ENCODE measurements at places on chromosomes 1 and 21. TPM values are rescaled to one million over a fixed set of nuclear protein-coding genes. Genes with fewer than 3 reads are reported as not detected.

Gene LRRN2
- total RNA-seq = 2.6 TPM

DNA sequence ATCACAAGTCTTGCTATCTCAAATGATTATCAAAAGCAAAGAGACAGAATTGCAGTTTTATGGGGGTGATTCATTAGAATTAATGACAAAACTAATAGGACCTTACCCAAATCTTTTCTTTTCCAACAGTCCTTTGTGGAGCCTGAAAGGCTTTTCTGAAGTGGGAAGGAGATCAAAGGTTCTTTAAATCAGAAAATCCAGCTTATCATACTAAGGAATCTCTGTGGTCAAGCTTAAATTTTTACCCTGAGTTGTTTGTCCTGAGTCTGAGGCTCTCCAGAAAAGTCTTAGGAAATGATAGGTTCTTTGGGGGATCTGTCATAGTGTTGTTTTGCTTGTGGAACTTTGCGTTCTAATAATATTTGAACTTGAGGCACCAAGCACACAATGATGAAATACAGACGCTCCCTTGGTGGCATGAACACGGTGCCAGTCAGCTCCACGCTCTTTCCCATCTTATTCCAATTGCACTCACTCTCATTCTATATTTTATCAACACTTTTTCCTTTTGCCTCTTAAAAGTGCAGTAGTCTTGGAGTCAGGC is 38.0 kb upstream of the COL24A1 start:
- no peak overlapping the region for H3K4me3 ChIP-seq
- DNase-seq = no peak
- H3K27me3 ChIP-seq = no peaks in the 10 kb centered on the region
- H3K27ac ChIP-seq = no peak overlapping the region
- peaks cover 22% of the 10 kb centered on the region for H3K4me1 ChIP-seq

DNA sequence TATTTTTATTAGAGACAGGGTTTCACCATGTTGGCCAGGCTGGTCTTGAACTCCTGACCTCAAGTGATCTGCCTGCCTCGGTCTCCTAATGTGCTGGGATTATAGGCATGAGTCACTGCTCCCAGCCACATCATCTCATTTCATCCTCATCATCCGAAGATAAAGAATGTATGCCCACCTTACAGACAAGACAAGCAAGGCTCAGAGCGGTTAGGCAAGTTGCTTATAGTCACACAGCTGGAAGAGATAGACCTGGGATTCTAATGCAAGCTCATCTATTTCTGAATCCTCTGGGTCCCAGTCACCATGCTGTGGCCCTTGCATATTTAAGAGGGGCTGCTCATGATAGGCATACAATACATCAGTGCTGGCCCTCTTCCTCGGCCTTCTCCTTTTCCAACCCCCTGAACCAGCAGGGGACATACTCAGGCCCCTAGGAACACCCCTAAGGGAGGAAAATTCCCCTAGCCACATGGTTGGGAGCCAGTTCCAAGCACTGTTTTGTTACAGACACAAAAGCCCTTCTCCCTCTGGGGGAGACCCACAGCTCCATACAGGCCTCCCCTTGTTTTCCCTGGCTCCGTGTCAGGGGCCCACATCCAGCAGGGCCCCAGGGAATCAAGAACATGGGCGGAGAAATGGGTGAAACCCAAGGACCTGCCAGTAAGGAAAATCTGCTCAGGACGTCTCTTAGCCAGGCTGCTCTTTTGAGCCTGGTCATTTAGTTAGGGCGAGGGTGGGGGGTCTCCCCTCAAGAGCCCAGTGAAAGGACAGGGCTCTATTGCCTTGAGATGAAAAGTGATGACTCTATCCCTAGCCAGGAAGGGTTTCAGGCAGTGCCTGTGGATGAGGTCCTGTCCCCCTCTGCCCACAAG is 6.9 kb downstream of the CSRP1 start:
- H3K27me3 ChIP-seq = no peaks in the 10 kb centered on the region
- DNase-seq = no peak
- H3K36me3 ChIP-seq = no peaks in the 10 kb centered on the region
- no peak overlapping the region for H3K27ac ChIP-seq

DNA sequence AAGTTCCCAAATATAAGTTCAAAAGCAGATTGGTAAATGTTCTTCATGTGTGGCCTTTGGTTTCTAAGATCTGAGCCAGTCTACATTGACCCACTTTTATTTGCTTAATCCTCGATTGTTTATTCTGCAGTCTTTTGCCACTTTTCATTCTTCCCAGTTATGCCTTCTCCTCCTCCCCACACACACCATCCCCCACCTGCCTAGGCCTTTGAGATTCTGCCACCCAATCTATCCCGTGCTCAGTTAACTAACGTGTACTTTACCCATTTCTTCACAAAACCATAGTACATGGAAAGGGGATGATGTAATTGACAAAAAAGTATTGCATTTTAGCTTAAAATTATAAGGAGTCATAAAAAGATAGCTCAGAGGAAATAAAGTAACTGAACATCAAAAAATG is 3.7 kb downstream of the CFH start:
- no peaks in the 10 kb centered on the region for H3K36me3 ChIP-seq
- no peak for DNase-seq
- H3K4me1 ChIP-seq = no peaks in the 10 kb centered on the region
- H3K27ac ChIP-seq = no peak overlapping the region
- no peaks in the 10 kb centered on the region for H3K27me3 ChIP-seq

- no peaks in the 10 kb centered on the region for H3K4me1 ChIP-seq
- H3K27ac ChIP-seq = no peak overlapping the region
- no peak overlapping the region for H3K4me3 ChIP-seq
- H3K36me3 ChIP-seq = no peaks in the 10 kb centered on the region
Observed at GRCh38 chr21:46168659-46169386, 13.4 kb upstream of the FTCD start.

- H3K36me3 ChIP-seq = peaks cover 33% of the 10 kb centered on the region
- DNase-seq = no peak
- no peaks in the 10 kb centered on the region for H3K27me3 ChIP-seq
- H3K27ac ChIP-seq = no peak overlapping the region
Observed at GRCh38 chr1:53781654-53782053, 42.7 kb upstream of the GLIS1 start.

GRCh38 chr1:96995351-96995750 is 273.8 kb downstream of the PTBP2 start:
- no peaks in the 10 kb centered on the region for H3K36me3 ChIP-seq
- H3K4me3 ChIP-seq = no peak overlapping the region
- no peaks in the 10 kb centered on the region for H3K4me1 ChIP-seq
- no peaks in the 10 kb centered on the region for H3K27me3 ChIP-seq
- H3K27ac ChIP-seq = no peak overlapping the region

Gene FCRL2
- not detected for total RNA-seq

Gene FMOD
- 1.3 TPM for total RNA-seq

GRCh38 chr21:35128536-35128935 is 79.4 kb upstream of the RUNX1 start:
- H3K27me3 ChIP-seq = no peaks in the 10 kb centered on the region
- no peak for DNase-seq
- no peak overlapping the region for H3K27ac ChIP-seq
- no peaks in the 10 kb centered on the region for H3K36me3 ChIP-seq
- peaks cover 12% of the 10 kb centered on the region for H3K4me1 ChIP-seq
- H3K4me3 ChIP-seq = no peak overlapping the region

Gene PCNX2
- 88.3 TPM for total RNA-seq

Gene TNFRSF4
- total RNA-seq = not detected

- no peaks in the 10 kb centered on the region for H3K36me3 ChIP-seq
- peak; percentile 38 for DNase-seq
- H3K4me3 ChIP-seq = no peak overlapping the region
- H3K4me1 ChIP-seq = no peaks in the 10 kb centered on the region
Observed at GRCh38 chr1:41056907-41057306, 35.4 kb upstream of the SLFNL1 start.

GRCh38 chr1:169044296-169044695 is 62.2 kb upstream of the ATP1B1 start:
- H3K36me3 ChIP-seq = no peaks in the 10 kb centered on the region
- no peak overlapping the region for H3K27ac ChIP-seq
- no peak overlapping the region for H3K4me3 ChIP-seq
- no peak for DNase-seq

GRCh38 chr1:200365897-200366426 is 43.9 kb downstream of the ZNF281 start:
- H3K27me3 ChIP-seq = no peaks in the 10 kb centered on the region
- peak overlapping the region; percentile 18 for H3K4me3 ChIP-seq
- DNase-seq = peak; percentile 49
- peak overlapping the region; percentile 97 for H3K27ac ChIP-seq

- peaks cover 12% of the 10 kb centered on the region for H3K4me1 ChIP-seq
- no peak overlapping the region for H3K27ac ChIP-seq
- DNase-seq = peak; percentile 77
Observed at GRCh38 chr21:45640888-45641479, 2.5 kb upstream of the PCBP3 start.

Gene CCDC27
- total RNA-seq = 0.45 TPM

- no peaks in the 10 kb centered on the region for H3K4me1 ChIP-seq
- H3K27ac ChIP-seq = no peak overlapping the region
- no peaks in the 10 kb centered on the region for H3K36me3 ChIP-seq
- no peaks in the 10 kb centered on the region for H3K27me3 ChIP-seq
- no peak for DNase-seq
Observed at GRCh38 chr1:108016451-108016920, 51.5 kb upstream of the VAV3 start.

- no peaks in the 10 kb centered on the region for H3K36me3 ChIP-seq
- peaks cover 47% of the 10 kb centered on the region for H3K27me3 ChIP-seq
- DNase-seq = peak; percentile 76
- H3K4me3 ChIP-seq = peak within 1 kb of the TSS; percentile 88
Observed at GRCh38 chr1:36323636-36324352, at the start of gene EVA1B. TSS of gene EVA1B (minus strand) at chr1:36323645. CDS start at chr1:36323037, 608 bp downstream.

- no peaks in the 10 kb centered on the region for H3K4me1 ChIP-seq
- no peak overlapping the region for H3K27ac ChIP-seq
- no peaks in the 10 kb centered on the region for H3K27me3 ChIP-seq
- no peaks in the 10 kb centered on the region for H3K36me3 ChIP-seq
Observed at GRCh38 chr21:42299324-42300044, 15.7 kb downstream of the TFF3 start.

DNA sequence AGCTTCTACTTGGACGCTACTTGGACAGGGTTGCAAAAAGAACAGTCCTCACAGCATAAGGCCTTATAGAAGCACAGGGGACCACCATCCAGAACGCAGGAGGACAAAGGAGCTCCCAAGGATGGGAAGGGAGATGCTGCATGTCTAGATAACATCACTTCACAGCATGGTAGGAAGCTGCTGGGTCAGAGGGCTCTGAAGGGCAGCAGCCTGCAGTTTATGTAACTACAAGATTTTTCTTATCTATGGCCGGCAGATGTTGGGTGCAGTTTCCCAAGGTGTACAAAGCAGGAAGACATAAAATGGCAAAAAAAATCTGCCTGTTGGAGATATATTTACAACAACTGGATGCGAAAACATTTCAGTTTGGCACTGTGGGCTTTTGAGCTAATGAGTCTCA is 45.3 kb upstream of the SLC5A9 start:
- no peaks in the 10 kb centered on the region for H3K4me1 ChIP-seq
- peak; percentile 5 for DNase-seq
- H3K36me3 ChIP-seq = no peaks in the 10 kb centered on the region

Gene KMO
- not detected for total RNA-seq

Gene FCRL6
- not detected for total RNA-seq

- peaks cover 44% of the 10 kb centered on the region for H3K4me1 ChIP-seq
- H3K27me3 ChIP-seq = no peaks in the 10 kb centered on the region
- H3K27ac ChIP-seq = no peak overlapping the region
- H3K4me3 ChIP-seq = no peak overlapping the region
- no peaks in the 10 kb centered on the region for H3K36me3 ChIP-seq
Observed at GRCh38 chr1:58238846-58239245, 307.7 kb downstream of the OMA1 start.

Gene ANGPTL7
- not detected for total RNA-seq

Gene COL16A1
- 15.7 TPM for total RNA-seq

DNA sequence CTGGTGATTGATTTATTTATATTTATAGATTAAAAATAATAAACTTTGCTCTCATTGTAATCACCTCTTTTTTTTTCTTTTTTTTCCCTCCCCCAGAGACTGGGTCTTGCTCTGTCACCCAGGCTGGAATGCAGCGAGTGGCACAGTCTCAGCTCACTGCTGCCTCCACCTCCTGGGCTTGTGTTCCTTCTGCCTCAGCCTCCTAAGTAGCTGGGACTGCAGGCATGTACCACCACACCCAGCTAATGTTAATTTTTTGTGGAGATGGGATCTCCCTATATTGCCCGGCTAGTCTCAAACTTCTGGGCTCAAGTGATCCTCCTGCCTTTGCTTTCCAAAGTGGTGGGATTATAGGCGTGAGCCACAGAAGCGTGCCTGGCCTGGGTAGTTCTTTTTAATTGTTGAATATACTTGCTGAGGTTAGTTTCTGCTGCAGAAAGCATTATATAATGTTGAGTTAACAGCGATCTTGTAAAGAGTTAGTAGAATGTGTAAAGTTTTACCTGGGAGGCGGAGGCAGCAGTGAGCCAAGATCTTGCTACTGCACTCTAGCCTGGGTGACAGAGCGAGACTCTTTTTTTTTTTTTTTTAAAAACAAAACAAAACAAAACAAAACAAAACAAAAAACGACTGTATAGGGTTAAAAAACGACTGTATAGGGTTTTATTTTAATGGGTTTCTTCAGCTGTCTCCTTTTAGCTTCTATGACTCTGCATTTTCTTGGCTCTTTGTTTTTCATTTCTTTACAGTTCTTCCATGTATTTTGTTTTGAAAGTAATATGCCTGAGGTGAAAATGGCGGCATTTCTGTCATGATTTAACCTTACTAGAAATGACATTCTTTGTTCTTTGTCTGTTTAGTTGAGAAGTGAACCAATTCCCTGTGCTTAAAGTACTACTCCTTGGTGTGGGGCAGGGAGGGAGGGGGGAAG is 82.7 kb downstream of the CAMTA1 start:
- peaks cover 51% of the 10 kb centered on the region for H3K4me1 ChIP-seq
- H3K27me3 ChIP-seq = no peaks in the 10 kb centered on the region
- H3K4me3 ChIP-seq = no peak overlapping the region
- no peaks in the 10 kb centered on the region for H3K36me3 ChIP-seq

Gene TFF2
- total RNA-seq = not detected

Gene CD1D
- 1.3 TPM for total RNA-seq

DNA sequence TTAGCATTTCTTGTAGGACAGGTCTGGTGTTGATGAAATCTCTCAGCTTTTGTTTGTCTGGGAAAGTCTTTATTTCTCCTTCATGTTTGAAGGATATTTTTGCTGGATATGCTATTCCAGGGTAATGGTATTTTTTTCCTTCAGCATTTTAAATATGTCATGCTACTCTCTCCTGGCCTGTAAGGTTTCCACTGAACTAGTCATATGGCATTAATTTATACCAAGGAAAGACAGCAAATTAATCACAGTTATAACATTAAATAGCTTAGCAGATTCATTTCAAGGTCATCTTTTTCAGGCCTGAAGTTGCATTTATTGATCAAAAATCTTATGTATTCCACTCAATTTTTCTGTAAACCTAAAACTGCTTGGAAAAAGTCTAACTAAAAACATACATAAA is 54.9 kb downstream of the AK5 start:
- no peaks in the 10 kb centered on the region for H3K4me1 ChIP-seq
- no peaks in the 10 kb centered on the region for H3K36me3 ChIP-seq
- H3K27ac ChIP-seq = no peak overlapping the region
- no peak overlapping the region for H3K4me3 ChIP-seq
- DNase-seq = no peak

GRCh38 chr1:34794001-34794789 is 1.4 kb downstream of the GJA4 start:
- H3K4me1 ChIP-seq = no peaks in the 10 kb centered on the region
- H3K27me3 ChIP-seq = peaks cover 23% of the 10 kb centered on the region
- H3K36me3 ChIP-seq = no peaks in the 10 kb centered on the region
- H3K27ac ChIP-seq = no peak overlapping the region

- no peak overlapping the region for H3K4me3 ChIP-seq
- H3K36me3 ChIP-seq = no peaks in the 10 kb centered on the region
- DNase-seq = no peak
Observed at GRCh38 chr1:45112661-45113060, 93.7 kb downstream of the ZSWIM5 start.

Data from GM23338 (cell line).